NCI-H1092 treated with DMSO at 0.1 percent for 48 hours (cell line): ENCODE measurements at places on chromosomes 12 and 14.
A peak's percentile ranks its signal among the peaks of the same experiment; 100 is the strongest.

DNA sequence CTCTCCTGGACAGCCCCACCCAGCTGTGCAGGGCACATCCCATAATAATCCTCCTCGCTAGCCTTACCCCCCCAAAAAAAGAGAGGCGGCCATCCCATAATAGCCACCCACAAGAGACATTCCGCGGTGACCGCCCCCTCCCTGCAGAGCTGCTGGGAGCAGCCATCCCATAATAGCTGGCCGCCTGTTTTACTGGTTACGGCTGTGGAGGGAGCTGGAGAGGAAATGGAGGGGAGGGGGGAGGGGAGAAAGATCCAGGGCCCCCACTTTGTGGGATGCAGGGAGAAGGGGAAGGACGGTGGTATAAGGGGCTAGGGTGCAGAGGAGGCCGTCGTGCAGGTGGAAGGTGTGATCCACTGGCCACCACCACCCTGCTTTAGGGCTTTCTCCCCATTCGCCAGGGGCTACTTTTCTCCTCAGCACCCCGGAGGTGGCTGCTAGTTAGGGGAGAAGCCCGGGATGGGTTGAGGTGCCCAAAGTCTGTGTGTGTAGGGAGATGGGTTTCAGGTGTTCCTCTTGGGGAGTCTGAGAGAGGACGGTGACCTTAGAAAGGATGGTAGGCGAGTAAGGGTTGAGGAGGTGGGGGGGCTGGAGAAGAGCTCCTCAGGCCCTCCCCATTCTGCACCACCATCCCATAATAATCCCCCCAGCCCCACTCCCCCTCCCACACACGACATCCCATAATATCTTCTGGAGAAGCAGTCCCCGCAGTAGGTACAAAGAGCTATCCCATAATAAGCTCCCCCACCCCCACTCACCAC lies 6.0 kb upstream of the CHD4 start:
- peak; percentile 92 for DNase-seq

GRCh38 chr12:123696646-123697045 lies 15.5 kb upstream of the ATP6V0A2 start:
- DNase-seq: peak; percentile 63

DNA sequence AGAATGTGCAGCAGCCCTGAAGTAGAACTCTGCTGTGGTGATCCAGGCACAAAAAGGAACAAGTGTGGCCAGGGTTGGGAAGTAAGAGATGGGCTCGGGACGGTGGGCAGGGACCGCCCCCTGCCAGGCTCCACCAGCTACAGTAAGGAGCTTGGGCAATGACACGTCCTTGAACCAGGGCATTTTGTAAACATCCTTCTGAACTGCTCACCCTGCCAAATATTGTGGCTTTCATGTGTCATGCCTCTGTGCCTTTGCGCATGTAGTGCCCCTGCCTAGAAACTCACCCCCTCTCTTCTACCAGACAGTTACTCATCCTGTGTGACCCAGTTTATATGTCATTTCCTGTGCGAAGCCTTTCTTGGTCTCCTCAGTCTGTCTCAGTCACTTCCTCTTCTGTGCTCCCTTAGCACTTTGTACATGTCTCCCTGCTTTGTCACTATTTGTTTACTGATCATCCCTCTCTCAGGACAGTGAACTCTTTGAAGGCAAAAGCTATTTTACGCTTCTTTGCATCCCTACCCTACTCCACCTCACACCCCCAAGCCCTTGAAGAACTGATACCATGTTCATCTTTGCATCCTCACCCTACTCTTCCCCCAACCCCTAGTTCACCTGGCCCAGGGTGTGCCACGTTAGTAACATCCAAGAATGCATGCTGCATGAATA lies 108.9 kb upstream of the PLEKHG7 start:
- no peak for DNase-seq

- no peak for DNase-seq
These were observed 291.5 kb downstream of the FUT8 start for GRCh38 chr14:65703996-65704395.

- DNase-seq: peak; percentile 13
These were observed 772 bp downstream of the SCARB1 start for GRCh38 chr12:124862768-124863415.

- DNase-seq: no peak
These were observed 23.2 kb upstream of the BDKRB2 start for GRCh38 chr14:96181186-96182056.

GRCh38 chr14:79204591-79204990 lies 1006.7 kb downstream of the DIO2 start:
- DNase-seq: no peak

GRCh38 chr14:63210812-63211211 lies 6.6 kb downstream of the RHOJ start:
- DNase-seq: no peak

GRCh38 chr14:73814153-73814552 lies 37.5 kb upstream of the PTGR2 start:
- DNase-seq: no peak

DNA sequence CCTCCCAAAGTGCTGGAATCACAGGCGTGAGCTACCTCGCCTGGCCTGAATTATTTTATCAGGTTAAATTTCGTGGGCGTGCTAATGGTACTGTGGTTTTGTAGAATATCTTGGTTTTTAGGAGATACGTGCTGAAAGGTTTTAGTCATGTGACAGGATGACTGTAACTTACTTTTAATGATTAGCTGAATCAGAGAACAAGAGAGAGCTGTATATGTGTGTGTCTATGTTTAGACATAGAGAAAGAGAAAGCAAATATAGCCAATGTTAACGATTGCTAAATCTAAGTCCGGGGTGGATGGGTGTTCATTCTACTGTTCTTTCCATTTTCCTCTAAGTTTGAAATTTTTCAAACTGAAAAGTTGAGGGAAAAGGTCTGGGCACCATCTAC lies 9.2 kb upstream of the PNMA1 start:
- DNase-seq: no peak

DNA sequence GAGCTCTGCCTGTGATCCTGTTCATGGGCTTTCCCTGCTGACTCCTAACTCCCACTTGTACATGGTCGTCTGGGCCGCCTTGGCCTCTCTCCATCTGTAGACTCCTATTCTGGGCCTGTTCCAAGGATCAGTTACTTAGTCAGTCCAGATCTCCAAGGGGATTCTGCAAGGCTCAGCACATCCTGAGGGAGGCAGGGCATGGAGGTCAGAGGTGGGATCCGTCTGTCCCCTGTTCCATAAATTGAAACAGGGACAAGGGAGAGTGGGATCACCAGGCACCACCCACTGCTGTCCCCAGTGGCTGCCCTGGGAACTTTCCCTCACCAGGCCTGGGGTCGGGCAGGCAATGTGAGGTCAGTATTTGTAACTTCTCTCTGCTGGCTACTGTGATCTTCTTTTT lies 43.5 kb downstream of the KCTD10 start:
- no peak for DNase-seq

- peak; percentile 58 for DNase-seq
These were observed 15.6 kb downstream of the BAG5 start for GRCh38 chr14:103546652-103547454.

GRCh38 chr14:69355607-69356281 lies 42.4 kb downstream of the ERH start:
- no peak for DNase-seq

DNA sequence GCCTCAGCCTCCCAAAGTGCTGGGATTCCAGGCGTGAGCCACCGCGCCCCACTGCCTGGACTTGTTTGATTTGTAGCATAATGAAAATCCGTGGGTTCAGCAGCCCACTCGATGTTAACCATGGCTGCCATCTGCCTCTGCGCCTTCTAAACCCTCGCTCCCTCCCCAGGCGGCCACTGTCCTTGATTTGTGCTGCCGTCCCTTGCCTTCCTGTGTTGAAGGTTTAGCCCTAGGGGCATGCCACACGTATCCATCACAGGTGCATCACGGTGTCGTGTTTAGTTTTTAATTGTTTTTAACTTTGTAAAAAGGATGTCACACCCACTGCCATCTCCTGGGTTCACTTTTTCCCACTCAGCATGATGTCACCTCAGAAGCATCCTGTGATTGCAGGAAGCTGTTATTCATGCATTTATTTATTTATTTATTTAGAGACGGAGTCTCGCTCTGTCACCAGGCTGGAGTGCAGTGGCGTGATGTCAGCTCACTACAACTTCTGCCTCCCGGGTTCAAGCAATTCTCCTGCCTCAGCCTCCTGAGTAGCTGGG lies 24.5 kb upstream of the ULK1 start:
- DNase-seq: no peak

DNA sequence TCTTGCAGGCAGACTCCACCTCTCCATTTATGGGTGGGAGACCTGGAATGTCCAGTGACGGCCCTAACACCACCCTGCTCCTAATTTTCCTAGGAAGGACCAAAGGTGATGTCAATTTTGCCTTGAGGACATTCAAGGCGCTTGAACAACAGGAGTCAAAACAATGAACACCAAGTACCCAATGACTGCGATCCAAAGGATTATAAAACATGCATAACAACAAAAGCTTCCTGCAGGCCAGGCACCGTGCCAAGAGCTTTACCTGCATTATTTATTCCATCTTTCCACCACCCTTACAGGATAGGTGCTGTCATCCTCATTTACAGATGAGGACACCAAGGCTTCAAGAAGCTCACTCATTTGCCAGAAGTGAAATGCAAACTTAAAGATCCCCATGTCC lies 15.2 kb upstream of the FOXN3 start:
- DNase-seq: no peak

- no peak for DNase-seq
These were observed 46.9 kb downstream of the CNOT2 start for GRCh38 chr12:70290116-70290515.

GRCh38 chr12:102633981-102634605 lies 153.7 kb upstream of the IGF1 start:
- no peak for DNase-seq

GRCh38 chr14:95524706-95525512 lies 8.5 kb upstream of the SYNE3 start:
- DNase-seq: no peak

DNA sequence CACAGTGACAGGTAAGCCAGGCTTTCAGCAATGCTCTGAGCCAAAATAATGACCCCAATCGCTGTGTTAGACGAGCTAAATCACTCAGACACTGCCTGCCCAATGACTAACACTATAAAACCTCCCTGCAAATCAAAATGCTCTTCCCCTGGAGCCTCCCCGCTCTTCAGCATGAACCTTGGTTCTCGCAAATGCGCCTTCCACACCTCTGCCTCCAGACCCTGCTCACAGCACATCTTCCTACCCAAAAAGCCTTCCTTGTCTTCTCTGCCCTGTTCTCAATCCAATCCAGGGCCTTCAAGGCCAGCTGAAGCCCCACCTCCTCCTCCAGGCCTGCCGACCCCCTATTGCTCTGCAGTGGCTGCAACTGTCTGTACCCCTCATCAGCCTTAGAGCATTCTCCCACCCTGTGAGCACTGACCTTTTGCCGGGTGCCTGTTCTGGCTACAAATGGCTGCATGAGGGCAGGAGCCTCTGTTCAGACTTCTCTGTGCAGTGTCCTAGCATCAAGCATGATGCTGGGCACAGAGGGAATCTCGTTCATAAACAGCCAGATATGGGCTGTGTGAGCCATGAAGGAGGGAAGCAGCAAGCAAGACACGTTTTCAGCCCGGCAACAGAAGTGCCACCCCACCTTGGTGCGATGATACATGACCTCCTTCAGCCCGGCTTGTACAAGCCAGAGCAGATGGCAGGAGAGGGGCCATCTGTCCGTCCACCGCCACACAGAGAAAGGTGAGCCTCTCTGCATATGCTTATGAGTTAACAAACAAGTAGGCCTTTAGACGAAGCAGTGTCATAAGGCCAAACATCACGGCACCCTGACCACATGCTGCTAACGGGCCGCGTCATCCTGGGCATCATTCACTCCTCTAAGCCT lies 64.5 kb upstream of the DDX11 start:
- no peak for DNase-seq

DNA sequence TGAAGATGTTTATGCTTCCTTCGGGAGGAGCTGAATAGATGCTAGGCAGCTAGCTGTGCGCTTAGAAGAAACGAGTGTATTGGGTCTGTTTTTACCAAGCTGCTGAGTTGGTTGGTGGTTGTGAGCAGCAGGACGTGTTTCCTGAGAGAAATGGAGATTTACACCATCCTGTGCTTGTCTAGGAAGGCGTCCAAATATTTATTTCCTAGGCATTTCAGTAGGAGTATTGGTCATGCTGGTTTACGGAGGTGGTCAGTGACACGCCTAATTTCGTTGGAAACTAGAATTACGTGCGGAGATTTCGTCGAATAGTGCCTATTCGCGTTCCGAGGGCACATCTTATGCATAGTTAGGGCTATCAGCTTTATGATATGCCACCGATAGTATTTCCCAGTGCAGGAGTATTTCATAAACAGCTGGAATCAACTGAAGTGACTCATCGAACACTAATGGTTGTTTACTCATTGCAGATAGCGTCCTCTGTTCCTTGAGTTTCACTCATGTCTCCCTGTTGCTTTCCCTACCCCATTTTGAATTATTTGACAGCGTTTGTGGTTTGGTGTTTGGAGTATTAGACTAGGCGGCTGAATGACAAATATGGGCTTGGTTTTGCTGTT lies 780 bp downstream of the TBC1D15 start:
- peak; percentile 15 for DNase-seq
